Right lobe of liver (tissue), 6 donors: ENCODE measurements at places on chromosomes 16 and 17. TPM values are rescaled to one million over a fixed set of nuclear protein-coding genes. Genes with fewer than 3 reads are reported as not detected.

DNA sequence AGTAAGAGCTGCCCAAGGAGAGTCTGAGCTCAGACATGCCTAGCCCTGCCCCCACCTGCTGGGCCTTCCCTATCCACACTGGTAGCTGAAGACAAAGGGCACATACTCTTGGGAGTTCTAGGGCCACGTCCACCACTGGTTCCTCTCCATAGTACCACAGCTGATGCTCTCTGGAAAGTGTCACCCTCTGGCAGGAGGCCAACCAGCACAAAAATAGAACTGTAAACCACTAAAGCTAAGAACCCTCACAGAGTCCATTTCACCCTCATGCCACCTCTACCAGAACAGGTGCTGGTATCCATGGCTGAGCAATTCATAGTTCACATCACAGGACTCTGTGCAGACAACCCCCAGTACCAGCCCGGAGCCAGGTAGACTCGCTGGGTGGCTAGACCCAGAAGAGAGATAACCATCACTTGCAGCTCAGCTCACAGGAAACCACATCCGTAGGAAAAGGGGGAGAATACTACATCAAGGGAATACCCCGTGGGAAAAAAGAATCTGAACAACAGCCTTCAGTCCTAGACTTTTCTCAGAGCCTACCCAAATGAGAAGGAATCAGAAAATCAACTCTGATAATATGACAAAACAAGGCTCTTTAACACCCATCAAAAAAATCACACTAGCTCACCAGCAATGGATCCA lies 115.3 kb downstream of the CEP112 start:
- no peak overlapping the region for H3K27ac ChIP-seq
- H3K36me3 ChIP-seq: no peaks in the 10 kb centered on the region
- DNase-seq: no peak

GRCh38 chr17:17897442-17897841 lies 60.7 kb upstream of the SREBF1 start:
- no peak overlapping the region for H3K27ac ChIP-seq
- no peaks in the 10 kb centered on the region for H3K27me3 ChIP-seq
- H3K4me1 ChIP-seq: peaks cover 30% of the 10 kb centered on the region
- no peaks in the 10 kb centered on the region for H3K36me3 ChIP-seq
- no peak overlapping the region for H3K4me3 ChIP-seq

DNA sequence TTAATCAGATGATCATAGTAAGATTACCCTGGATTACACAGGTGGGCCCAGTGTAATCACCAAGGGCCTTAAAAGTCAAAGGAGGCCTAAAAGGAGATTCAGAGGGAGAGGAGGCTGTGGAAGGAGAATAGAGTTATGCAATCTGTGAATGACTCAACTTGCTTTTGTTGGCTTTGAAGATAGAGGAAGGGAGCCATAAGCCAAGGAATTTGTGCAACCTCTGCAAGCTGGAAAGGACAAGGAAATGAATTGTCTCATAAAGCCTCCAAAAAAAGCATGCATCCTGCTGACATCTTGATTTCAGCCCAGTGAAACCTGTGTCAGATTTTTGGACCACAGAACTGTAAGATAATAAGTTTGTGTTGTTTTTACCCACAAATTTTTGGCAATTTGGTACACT lies 109.6 kb downstream of the CNTNAP4 start:
- no peaks in the 10 kb centered on the region for H3K36me3 ChIP-seq
- no peak overlapping the region for H3K4me3 ChIP-seq
- no peak overlapping the region for H3K27ac ChIP-seq
- no peaks in the 10 kb centered on the region for H3K4me1 ChIP-seq
- H3K27me3 ChIP-seq: no peaks in the 10 kb centered on the region

DNA sequence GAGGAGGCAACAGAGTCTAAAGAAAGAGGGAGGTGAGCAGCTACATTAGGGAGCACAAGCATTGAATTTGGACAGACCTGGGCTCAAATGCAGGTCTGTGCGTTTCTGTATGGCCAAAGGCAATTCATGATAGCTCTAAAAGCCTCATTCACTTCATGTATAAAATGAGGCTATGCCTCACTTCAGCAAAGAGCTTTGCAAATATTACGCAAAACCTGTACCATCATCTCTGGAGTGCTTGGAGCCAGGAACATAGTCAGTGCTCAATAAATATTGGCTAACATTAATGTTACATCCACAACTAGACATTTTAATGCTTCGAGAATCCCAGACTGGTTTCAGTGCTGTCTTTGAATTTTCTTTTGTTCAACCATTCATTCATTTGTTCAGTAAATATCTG lies 254.7 kb upstream of the CDH11 start:
- H3K4me3 ChIP-seq: no peak overlapping the region
- no peaks in the 10 kb centered on the region for H3K36me3 ChIP-seq
- DNase-seq: no peak
- no peak overlapping the region for H3K27ac ChIP-seq
- no peaks in the 10 kb centered on the region for H3K4me1 ChIP-seq

DNA sequence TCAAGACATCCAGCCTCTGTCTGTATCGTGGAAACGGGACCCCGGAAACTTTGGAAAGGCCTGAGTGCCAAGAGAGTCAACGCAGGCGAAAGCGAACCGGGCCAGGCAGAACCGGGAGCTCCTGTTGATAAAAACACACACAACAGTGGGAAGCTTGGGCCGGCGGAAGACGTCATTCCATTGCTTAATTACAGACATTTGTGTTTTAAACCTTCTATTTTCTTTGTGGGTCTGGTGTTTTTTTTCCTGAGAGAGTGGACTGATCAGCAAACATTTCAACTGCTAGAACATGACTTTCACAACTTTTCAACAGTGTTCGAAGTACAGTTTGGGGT lies 878 bp upstream of the RNF157 start:
- no peaks in the 10 kb centered on the region for H3K27me3 ChIP-seq
- no peak for DNase-seq

- peak overlapping the region; percentile 94 for H3K4me3 ChIP-seq
- H3K36me3 ChIP-seq: no peaks in the 10 kb centered on the region
- no peaks in the 10 kb centered on the region for H3K27me3 ChIP-seq
- no peak for DNase-seq
- no peaks in the 10 kb centered on the region for H3K4me1 ChIP-seq
Observed at GRCh38 chr17:29294580-29294900, 592 bp upstream of the NUFIP2 start.

- H3K4me1 ChIP-seq: no peaks in the 10 kb centered on the region
- no peaks in the 10 kb centered on the region for H3K36me3 ChIP-seq
- H3K4me3 ChIP-seq: no peak overlapping the region
- H3K27me3 ChIP-seq: peaks cover 5% of the 10 kb centered on the region
Observed at GRCh38 chr17:44972953-44973352, 4.8 kb upstream of the C1QL1 start.

DNA sequence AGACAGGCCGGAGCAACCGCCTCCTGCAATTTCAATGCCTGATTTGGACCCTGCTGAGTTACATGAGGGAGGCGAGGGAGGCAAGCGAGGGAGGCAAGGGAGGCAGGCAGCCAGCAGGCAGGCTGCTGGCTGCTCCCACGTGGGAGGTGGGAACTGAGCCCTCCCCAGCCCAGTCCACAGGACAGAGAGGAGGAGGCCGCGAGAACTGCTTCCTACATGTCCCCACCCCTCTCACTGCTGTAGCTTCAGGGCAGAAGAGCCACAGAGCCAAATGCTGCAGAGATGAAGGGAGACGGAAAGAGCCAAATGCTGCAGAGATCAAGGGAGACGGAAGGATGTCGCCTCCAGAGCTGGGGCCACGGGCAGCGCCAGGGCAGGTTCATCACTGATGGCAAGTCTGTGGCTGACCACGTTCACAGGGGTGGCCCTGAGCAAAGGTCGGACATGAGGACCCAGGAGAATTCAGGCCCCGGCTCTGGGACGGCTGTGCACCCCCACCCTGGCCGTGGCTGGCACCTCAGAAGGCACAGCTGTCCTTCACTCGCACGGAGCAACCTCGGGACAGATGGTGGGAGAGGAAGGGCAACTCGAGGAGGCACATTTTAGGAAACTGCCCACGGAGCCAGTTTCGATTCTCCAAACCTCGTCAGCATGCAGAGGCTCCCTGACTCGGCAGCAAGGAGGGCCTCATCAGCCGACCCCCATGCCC lies 21.5 kb downstream of the RPH3AL start:
- H3K27ac ChIP-seq: peak overlapping the region; percentile 78
- H3K4me1 ChIP-seq: no peaks in the 10 kb centered on the region
- peaks cover 8% of the 10 kb centered on the region for H3K36me3 ChIP-seq
- peak overlapping the region; percentile 21 for H3K4me3 ChIP-seq
- DNase-seq: peak; percentile 60
- H3K27me3 ChIP-seq: no peaks in the 10 kb centered on the region

DNA sequence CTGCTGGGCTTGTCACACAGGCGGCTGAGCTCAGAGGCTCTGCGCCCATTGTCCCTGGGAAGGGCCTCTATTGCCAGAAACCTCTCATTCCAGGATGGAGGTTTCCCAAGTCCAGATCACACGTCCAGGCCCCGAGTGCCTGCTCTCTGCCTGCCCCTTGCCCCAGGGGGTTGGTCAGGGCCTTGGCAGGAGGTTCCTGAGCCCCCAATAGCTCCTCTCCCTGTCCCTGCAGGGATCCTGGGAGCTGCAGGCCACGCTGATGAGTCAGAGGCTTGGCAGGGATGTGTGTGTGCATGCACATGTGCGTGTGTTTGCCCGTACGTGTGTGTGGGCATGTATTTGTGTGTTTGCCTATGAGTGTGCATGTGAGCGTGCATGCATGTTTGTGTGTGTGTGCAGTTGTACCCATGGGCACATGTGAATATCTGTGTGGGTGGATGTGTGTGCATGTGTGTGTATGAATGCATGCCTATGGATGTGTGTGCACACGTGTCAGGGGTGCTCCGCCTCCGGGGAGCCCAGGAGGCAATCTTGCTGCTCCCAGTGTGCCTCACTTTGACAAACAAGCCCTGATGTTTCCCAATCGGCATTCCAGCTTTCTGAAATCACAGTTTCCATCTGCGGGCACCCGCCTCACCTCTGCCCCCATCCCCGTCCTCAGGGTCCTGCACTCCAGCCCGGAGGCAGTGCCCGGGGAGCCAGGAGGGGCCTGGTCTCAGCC lies 98.4 kb upstream of the GSE1 start:
- peak overlapping the region; percentile 42 for H3K4me3 ChIP-seq
- no peaks in the 10 kb centered on the region for H3K36me3 ChIP-seq
- peak; percentile 93 for DNase-seq
- no peaks in the 10 kb centered on the region for H3K27me3 ChIP-seq

DNA sequence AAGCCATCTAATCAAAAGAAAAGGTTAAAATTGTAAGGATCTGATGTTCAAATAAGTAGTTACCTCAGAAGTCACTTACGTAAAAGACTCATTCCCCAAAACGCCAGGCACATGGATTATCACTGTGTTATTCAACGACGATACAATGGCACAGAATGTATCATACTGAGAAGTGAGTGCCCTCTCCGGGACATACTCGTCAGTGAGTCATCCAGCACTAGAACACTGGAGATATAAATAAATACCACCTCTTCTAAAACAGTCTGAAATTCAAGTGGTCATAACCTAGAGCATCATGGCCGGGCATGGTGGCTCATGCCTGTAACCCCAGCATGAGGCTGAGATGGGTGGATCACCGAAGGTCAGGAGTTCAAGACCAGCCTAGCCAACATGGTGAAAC lies 24.9 kb downstream of the USP31 start:
- no peaks in the 10 kb centered on the region for H3K36me3 ChIP-seq
- no peak overlapping the region for H3K4me3 ChIP-seq
- no peak overlapping the region for H3K27ac ChIP-seq

DNA sequence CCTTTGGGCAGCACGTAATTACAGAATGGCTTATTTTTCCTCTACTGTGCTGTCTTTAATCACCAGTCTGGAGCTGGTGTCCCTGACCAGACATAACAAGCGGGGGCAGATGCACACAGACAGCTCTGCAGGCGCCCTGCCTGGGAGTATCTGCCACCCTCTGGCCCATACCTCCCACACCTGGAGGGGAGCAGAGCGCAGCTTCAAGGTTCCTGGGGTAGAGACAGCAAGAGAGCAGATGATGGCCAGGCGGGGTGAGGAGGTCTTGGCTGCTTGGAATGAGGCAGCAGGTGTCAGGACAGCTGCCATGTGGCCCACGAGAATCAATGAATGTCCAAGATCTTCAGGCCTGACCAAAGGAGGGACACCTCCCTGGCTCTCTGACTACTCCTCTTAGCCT lies 23.8 kb downstream of the TMEM94 start:
- peaks cover 9% of the 10 kb centered on the region for H3K4me1 ChIP-seq
- no peak overlapping the region for H3K27ac ChIP-seq
- H3K36me3 ChIP-seq: no peaks in the 10 kb centered on the region
- no peak overlapping the region for H3K4me3 ChIP-seq
- peak; percentile 39 for DNase-seq
- no peaks in the 10 kb centered on the region for H3K27me3 ChIP-seq

- no peaks in the 10 kb centered on the region for H3K4me1 ChIP-seq
- no peaks in the 10 kb centered on the region for H3K36me3 ChIP-seq
- no peak overlapping the region for H3K4me3 ChIP-seq
- H3K27me3 ChIP-seq: no peaks in the 10 kb centered on the region
Observed at GRCh38 chr16:77850636-77851333, 62.4 kb downstream of the VAT1L start.

GRCh38 chr16:81505011-81505661 lies 60.5 kb downstream of the CMIP start:
- DNase-seq: no peak
- H3K4me3 ChIP-seq: no peak overlapping the region
- H3K27ac ChIP-seq: no peak overlapping the region
- H3K36me3 ChIP-seq: no peaks in the 10 kb centered on the region
- no peaks in the 10 kb centered on the region for H3K4me1 ChIP-seq

- no peaks in the 10 kb centered on the region for H3K27me3 ChIP-seq
- no peak overlapping the region for H3K4me3 ChIP-seq
- H3K27ac ChIP-seq: no peak overlapping the region
Observed at GRCh38 chr16:27228621-27229501, 25.5 kb downstream of the KDM8 start.

DNA sequence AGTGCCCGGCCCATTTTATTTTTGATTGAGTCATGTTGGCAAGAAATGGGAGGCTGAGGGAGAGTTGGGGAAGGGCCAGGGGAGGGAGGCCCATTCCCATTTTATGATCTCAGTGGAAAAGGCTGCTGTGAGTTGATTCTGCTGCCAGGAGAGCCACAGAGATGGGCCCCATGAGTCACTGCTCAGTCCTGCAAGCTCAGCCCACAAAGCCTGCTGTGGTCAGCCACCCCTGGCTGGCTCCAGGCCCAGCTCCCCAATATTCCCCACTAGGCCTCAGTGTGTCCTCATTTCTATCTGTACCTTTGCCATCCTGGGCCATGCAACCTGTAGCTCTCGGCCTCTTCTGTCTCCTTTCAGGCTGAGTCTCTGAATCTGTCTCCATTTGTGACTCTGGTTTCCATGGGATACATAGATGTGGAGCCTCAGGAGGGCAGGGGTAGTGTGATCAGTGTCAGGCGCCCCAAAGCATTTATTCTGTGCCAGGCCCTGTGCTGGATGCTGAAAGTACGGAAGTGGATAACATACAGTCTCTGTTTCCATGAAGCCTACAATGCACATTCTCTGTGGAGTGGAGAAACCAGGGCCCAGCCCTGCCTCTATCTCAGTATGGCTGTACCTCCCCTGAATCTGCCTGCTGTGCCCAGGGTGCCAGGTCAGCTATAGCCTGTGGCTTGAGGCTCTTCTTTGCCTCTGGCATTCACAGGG lies 1.9 kb upstream of the PLEKHG4 start:
- no peaks in the 10 kb centered on the region for H3K27me3 ChIP-seq
- no peaks in the 10 kb centered on the region for H3K4me1 ChIP-seq
- H3K4me3 ChIP-seq: no peak overlapping the region
- no peak overlapping the region for H3K27ac ChIP-seq
- H3K36me3 ChIP-seq: no peaks in the 10 kb centered on the region
- DNase-seq: no peak

The EVPL gene
- total RNA-seq: not detected

The GJD3 gene
- total RNA-seq: 0.37 TPM

The OTOP2 gene
- total RNA-seq: not detected

The OR2C1 gene
- total RNA-seq: not detected

The HOXB6 gene
- 0.25 TPM for total RNA-seq

The NPIPB9 gene
- 3.1 TPM for total RNA-seq
